ENCODE measurements at places on chromosomes 7 and 10. TPM values are rescaled to one million over a fixed set of nuclear protein-coding genes. Genes with fewer than 3 reads are reported as not detected.

Gene CCZ1B
- 50.0 TPM for total RNA-seq

Gene MEOX2
- total RNA-seq = 4.5 TPM

Gene PRKAR2B
- total RNA-seq = 0.97 TPM

Gene PNLIPRP3
- total RNA-seq = not detected

Gene MKLN1
- 72.1 TPM for total RNA-seq

Gene ADCYAP1R1
- total RNA-seq = not detected

Gene INA
- 13.0 TPM for total RNA-seq

Gene FOXI2
- not detected for total RNA-seq

Gene CRHR2
- total RNA-seq = not detected

Gene GRB10
- 55.3 TPM for total RNA-seq
